Coronary artery (tissue), 2 donors: ENCODE measurements at places on chromosomes 6 and 20.

DNA sequence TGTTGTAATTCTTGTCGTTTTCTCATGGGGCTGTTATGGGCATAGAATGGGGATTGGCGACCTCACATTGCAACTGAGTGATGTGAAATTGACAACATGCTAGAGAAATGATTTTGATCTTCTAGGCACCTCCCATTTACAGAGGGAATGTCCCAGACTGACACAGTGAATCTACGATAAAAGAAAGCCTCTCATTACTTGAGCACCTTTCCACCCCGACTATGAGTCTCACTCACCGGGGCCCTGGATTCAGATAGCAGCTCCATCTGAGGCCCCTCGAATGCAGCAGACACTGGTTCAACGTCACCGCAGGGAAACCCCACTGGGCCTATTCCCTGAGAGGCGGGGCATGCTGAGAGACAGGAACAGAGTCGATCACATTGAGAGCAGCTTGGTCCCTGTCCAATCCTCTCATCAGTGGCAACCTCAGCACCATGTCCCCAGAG, 49.1 kb downstream of the NFATC2 start:
- no peak for DNase-seq

DNA sequence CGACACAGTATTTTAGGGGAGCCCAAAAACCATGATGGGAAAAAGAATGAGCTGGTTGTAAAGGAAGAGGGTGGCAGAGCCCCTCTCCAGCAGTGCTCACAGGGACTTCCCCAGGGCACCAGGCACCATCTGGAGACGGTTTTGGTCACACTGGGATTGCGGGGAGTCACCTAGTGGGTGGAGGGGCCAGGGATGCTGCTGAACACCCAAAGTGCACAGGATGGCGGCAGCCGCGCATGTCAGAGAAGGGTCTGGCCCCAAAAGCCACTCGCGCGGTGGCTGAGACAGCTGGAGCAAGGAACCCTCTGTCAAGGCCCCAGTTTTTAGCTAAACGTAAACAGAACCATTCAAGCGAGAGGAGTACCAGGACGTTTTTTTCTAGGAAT, 10.8 kb downstream of the CTSZ start:
- DNase-seq: no peak

GRCh38 chr6:106339334-106340029, 13.9 kb upstream of the ATG5 start:
- no peak for DNase-seq

- DNase-seq: peak; percentile 77
These were observed 1.1 kb downstream of the EIF2S2 start for GRCh38 chr20:34110745-34111641.

- no peak for DNase-seq
These were observed 211.6 kb downstream of the WDR27 start for GRCh38 chr6:169490246-169490641.

- DNase-seq: no peak
These were observed 31.4 kb downstream of the TFAP2A start for GRCh38 chr6:10383331-10384090.

DNA sequence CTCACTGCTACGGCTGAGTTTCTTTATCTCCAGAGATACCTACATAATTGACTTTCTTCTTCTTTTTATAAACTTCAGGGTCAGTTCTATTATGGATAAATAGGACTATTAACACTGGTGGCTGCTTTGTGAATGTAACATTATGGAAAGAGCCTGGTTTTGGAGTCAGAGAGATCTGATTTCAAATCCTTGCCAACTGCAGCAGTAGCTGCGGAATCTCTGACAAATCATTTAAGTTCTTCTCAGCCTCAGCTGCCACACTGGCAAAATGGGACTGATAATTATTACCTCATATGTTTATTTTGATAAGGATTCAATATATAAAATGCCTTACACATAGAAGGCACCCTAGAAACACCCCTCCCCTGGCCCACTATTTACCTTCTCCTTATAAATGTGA, 160.5 kb downstream of the BACH2 start:
- DNase-seq: no peak

DNA sequence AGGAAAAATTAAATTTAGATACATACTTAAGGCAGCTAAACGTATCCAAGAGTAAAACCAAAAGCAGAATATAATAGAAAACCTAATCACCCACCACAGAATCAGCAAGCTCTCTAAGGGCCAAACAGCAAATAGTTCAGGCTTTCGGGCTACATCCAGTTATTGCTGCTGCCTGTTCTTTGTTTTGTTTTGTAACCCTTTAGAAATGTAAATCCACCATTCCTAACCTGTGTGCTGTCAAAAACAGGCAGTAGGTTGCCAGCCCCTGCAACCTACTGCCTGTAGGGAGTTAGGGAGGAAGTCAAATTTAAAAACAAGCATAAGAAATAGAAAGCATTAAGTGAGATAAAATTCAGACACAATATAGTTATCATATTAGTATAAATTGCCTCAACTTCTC, 225.9 kb downstream of the PTPRT start:
- DNase-seq: no peak

DNA sequence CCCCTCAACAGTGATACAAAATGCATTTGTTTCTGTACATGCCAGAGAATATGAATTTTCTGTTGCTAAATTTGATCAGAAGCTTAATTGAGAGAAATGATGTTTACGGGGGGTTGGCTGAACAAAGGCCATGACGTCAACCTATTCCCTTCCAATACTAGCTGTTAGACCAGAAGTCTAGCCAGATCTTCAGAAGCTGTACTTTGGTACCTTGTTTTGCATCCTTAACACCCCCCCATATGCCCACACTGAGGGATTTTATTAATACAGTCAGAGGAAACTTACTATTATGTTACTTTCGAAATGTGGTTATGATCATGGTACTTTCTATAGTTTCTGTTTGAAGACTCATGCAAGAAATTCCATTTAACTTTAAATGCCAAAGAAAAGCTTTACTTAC, 3.1 kb downstream of the NCOA7 start:
- no peak for DNase-seq

GRCh38 chr6:100103931-100104330, 109.9 kb upstream of the MCHR2 start:
- no peak for DNase-seq
